ENCODE measurements at places on chromosomes 1 and 21.
A peak's percentile ranks its signal among the peaks of the same experiment; 100 is the strongest.

DNA sequence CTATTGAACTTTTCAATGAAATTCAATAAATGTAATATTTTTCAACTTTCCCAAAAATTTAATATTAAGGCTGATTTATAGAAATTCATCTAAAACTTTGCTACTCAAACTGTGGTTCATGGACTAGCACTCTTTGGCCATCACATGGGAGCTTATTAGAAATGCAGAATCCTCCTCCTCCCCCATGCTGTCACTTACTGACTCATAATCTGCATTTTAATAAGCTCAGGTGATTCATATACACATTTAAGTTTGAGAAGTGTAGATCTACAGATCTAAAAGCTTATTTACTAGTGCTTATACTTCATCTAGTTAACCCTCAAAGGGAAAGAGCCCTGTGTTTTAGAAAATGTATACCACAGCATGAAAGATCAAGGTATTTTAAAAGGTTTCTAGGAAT lies 84.3 kb downstream of the HS2ST1 start:
- no peak for DNase-seq

GRCh38 chr1:47436979-47437446 lies 831 bp upstream of the FOXD2 start:
- no peak for DNase-seq

- DNase-seq: no peak
Observed at GRCh38 chr1:243705585-243705984, 144.5 kb downstream of the AKT3 start.

GRCh38 chr1:97904534-97904933 lies 16.3 kb downstream of the DPYD start:
- peak; percentile 37 for DNase-seq

GRCh38 chr1:83932281-83932680 lies 66.7 kb downstream of the TTLL7 start:
- no peak for DNase-seq

GRCh38 chr1:247681288-247681897 lies 1.9 kb upstream of the OR13G1 start:
- DNase-seq: no peak

DNA sequence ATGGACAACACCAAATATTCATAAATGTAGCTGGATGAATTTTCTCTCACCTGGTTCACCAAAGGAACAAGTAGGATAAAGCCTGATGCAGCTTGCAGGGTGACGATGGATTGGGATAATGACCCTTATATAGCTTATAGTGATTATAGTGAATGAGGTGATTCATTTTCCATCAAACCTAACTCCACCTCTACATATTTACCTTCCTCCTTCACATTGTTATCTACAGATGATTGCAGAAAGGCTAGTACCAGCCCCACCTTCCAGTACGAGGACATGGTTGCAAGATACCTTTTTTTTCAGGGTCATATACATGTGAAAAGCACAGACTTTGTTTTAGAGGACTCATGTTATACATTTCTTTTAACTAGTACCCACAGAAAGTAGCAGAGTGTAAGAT lies at the start of gene FLG2:
TSS of gene FLG2 (minus strand) at position 101 of the 400 bp plus-strand sequence. CDS start 1,122 bp downstream, outside the sequence.
- DNase-seq: no peak

- DNase-seq: no peak
Observed at GRCh38 chr1:177315761-177316160, 145.0 kb downstream of the BRINP2 start.

Data from AG09319 (cell line).